Vagina (tissue), 2 donors: ENCODE measurements at places on chromosomes 4 and X.

DNA sequence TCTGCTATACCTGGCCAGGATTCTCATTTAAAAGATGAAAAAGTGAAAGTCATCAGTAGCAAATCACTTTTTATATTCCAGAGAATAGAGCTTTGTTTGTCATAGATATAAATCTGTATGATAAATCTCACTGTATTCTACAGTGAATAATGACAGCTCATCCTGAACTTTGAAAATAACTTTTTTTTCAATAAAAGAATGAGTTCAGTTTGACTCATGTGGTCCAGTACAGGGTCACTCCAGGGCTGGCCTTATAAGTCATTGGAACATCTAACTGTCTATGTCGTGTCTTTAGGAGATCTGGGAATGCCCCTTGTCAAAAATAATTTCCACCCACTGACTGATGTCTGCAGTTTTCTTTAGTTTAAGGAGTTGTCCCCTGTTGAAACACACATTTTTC, 18.5 kb upstream of the CXCL8 start:
- no peak for DNase-seq

DNA sequence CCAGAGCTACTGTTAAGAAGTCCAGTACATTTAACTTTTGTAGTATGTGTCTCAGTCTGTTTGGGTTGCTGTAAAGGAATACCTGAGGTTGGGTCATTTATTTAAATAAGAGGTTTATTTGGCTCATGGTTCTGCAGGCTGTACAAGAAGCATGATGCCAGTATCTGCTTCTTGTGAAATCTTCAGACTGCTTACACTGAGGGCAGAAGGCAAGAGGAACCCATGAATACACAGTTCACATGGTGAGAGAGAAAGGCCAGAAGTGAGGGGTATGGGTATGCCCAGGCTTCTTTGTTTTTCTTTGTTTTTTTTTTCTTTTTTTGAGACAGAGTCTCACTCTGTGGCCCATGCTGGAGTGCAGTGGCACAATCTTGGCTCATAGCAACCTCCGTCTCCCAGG, 6.0 kb upstream of the CISD2 start:
- no peak for DNase-seq

- no peak for DNase-seq
Observed at GRCh38 chr4:148676344-148676743, 234.1 kb upstream of the NR3C2 start.

GRCh38 chr4:83230928-83231327, 53.7 kb downstream of the COQ2 start:
- DNase-seq, result peak; percentile 16

DNA sequence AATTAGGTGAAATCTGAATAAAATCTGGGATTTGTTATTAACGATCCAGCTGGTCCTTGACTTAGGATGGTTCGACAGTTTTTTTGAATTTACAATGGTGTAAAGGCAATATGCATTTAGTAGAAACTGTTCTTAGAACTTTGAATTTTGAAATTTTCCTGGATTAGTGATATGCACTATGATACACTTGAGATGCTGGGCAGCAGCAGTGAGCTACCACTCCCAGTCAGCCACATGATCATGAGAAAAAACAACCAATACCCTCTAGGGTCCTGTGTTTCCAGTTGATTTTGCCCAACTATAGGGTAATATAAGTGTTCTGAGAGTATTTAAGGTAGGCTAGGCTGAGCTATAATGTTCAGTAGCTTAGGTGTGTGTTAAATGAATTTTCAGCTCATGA, 303.7 kb downstream of the GPAT3 start:
- no peak for DNase-seq

- no peak for DNase-seq
Observed at GRCh38 chr4:145293658-145294057, 113.3 kb upstream of the OTUD4 start.

- no peak for DNase-seq
Observed at GRCh38 chr4:52244848-52245247, 193.7 kb downstream of the SPATA18 start.

GRCh38 chr4:132026166-132026565, 1122.9 kb upstream of the PCDH10 start:
- no peak for DNase-seq
